ENCODE measurements at places on chromosomes 7 and 10.

DNA sequence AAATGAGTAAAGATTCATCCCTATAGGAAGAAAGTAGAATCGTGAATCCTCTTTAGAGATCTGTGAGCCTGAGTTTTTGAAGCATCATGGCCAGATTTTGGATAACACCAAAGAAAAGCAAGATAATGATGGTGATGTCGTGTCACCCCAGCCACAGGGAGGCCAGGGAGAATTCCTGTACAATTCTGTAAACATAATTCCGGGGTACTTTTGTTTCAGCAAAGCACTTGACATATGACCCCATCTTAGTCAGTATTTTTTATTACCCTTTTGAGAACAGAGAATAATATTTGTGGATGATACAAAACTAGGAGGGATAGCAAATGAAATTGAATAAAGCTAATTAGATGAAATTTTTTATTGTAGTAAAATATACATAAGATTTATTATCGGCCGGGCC lies 33.8 kb downstream of the NACAD start:
- no peak for DNase-seq

- no peak for DNase-seq
Observed at GRCh38 chr7:1446620-1447032, 12.6 kb downstream of the MICALL2 start.

- peak; percentile 23 for DNase-seq
Observed at GRCh38 chr7:16753932-16754855, 639 bp downstream of the TSPAN13 start.

DNA sequence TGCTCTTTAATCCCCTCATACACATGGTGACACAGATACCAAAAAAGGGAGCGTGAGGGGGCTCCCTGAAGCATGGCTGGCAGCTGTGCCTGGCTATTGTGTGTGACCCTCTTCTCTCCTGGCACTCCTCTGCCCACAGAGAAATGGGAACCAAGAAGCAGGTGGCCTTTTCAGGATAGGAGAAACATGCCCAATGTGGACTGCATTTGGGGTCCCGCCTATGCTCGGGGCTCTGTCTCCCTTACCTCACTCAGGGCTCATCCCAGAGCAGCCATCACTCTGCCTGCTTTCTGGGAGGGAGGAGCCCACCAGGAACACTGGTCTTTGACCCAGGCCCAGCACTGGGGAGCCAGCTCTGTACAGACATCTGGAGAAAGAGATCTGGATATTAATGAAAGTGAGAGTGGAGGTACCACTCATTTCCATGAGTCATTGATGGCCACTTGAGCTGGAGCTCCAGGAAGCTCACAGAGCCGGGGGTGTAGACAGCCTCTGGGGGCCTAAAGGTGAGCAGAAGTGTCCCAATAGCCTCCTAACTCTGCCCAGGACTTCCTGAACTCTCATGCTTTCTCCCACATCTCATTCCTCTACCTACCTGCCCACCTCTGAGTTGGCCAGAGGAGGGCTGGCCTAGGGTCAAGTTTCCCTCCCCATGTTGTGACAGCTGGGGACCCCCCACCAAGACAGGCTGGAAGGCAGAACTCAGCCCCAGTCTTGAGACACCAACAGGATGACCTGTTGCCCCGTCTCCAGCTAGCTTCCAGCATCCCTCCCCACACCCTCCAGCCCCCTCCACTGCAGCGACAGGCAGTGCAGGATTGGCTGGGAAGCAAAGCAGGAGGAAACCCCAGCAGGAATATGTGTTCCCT lies 42.6 kb downstream of the DRGX start:
- no peak for DNase-seq

GRCh38 chr7:83020161-83020560 lies 142.5 kb downstream of the PCLO start:
- no peak for DNase-seq

DNA sequence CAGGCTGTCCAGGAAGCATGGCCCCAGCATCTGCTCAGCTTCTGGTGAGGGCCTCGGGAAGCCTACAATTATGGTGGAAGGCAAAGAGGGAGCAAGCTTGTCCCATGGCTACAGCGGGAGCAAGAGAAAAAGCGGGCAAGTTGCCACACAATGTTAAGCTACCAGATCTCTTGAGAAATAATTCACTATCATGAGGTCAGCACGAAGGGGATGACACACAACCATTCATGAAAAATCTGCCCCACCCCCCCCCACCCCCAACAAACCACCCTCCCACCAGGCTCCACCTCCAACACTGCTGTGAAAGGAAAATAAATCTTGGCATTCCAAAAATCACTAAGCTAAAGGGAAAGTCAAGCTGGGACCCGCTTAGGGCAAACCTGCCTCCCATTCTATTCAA lies 545.8 kb upstream of the NRP1 start:
- no peak for DNase-seq

- peak; percentile 37 for DNase-seq
Observed at GRCh38 chr10:28569506-28570159, 36.7 kb downstream of the WAC start.

DNA sequence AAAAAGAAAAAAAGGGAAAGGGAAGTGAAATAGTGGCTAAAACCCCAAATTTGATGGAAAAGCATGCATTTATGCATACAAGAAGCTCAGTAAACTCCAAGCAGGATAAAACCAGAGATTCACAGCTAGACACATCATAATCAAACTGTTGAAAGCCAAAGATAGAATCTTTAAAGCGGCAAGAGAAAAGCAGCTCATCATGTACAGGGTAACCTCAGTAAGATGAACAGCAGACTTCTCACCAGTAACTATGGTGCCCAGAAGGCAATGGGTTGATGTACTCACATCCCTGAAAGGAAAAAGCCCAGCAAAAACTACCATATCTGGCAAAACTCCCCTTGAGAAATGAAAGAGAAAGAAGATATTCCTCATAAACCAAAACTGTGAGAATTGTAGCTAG lies 60.4 kb downstream of the TPST1 start:
- DNase-seq: peak; percentile 34

DNA sequence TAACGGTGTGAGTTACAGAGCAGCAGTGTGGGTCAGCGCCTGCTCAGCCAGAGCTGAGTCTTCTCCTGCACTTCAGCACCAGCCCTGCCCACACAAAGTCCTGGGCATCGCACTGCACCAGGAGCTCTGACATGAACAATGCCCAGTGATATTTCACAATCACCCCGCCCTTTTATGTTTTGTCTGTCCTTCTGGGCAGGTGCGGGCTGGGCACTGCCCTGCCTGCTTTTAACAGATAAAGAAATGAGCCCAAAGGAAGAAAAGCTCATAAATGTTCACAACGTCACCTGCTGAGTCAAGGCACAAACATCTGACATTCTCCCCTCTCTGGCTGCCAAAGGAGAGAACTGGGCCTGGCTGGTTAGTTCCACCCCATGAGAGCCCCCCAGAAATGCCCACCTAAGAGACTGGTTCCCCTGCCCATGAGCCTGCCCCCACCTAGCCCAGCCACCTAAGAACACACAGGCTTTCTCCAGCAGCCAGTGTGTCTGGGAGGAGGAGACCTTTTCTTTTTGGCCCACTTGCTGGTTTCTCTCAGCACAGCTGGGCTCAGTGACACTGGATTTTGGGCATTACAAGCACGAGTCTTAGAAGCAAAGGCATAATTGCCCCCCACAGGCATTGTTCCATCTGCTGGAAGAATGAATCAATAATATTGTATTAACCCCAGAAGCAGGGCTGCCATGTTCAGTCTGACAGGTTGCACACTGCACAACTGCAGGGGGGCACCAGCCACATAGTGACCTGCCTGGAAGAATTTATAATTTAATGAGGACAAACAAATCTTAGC lies 22.3 kb downstream of the CALML3 start:
- DNase-seq: no peak

DNA sequence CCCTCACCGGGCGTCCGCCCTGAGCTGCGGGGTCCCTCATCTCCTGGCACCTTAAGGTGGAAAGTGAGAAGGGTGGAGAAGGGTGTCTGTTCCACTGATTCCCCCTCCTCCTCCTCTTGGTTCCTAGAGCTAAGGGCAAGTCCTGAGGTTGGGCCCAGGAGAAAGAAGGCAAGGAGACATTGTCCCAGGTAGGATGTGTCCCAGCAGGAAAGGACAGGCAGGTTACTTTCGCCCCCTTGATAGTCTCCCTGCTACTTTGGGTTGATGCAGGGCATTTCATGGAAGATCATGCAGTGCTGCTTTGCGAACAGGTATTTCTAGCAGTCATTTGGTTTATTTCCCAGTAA lies 582 bp downstream of the STEAP2 start:
- no peak for DNase-seq

DNA sequence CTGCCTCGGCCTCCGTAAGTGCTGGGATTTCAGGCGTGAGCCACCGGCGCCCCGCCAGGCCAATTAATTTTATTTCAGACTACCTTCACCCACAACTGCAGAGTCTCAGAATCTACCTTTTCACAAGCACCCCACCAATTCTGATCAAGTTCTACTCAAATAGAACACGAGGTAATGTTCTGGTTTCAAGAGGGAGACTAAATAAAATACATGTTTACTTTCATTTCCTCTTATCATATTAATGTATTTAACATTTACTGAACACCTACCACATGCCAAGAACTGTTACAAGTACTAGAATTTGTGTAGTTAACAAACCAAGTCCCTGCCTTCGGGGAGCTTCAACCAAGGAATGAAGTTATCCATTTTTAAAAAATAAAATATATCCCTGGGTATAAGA lies 25.5 kb upstream of the RGS10 start:
- DNase-seq: no peak

- DNase-seq: no peak
Observed at GRCh38 chr10:4371691-4372295, 454.2 kb upstream of the AKR1E2 start.

DNA sequence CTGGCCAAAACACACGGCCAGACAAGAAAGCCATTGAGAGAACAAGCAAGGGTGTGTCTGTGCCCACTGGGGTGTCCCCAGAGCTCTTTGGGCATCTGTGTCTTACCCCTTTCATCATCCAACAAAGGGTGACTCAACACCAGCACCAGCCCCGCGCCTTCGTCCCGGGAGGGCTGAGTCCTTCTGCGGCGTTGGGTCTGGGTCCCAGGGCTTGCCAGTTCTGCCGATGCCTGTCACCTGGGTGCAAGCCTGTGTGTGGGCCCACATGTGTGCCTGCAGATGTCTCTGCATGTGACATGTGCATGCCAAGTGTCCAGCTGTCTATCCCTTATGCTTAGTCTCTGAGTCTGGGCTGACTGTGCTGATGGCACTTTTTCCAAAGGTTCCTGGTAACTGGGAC lies 24.4 kb upstream of the ELN start:
- DNase-seq: no peak

GRCh38 chr7:26151096-26151495 lies 902 bp upstream of the NFE2L3 start:
- no peak for DNase-seq

DNA sequence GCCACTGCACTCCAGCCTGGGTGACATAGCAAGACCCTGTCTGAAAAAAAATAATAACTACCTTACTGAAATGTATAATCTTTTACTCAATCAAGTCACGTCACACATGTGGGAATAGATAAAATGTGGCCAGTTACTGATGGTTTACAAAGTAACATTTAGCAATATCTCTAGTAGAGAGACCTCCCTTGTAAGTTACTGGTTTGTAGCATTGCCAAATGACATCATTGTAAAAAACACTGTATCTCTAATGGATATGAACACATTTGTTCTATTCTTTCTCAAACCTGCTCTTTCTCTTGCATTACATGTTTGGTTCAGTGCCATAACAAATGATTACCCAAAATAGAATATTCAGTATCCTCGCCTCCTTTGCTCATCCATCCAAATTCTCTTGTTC lies 18.8 kb downstream of the TET1 start:
- DNase-seq: no peak

- DNase-seq: no peak
Observed at GRCh38 chr7:5578495-5578894, 154.9 kb upstream of the TNRC18 start.

DNA sequence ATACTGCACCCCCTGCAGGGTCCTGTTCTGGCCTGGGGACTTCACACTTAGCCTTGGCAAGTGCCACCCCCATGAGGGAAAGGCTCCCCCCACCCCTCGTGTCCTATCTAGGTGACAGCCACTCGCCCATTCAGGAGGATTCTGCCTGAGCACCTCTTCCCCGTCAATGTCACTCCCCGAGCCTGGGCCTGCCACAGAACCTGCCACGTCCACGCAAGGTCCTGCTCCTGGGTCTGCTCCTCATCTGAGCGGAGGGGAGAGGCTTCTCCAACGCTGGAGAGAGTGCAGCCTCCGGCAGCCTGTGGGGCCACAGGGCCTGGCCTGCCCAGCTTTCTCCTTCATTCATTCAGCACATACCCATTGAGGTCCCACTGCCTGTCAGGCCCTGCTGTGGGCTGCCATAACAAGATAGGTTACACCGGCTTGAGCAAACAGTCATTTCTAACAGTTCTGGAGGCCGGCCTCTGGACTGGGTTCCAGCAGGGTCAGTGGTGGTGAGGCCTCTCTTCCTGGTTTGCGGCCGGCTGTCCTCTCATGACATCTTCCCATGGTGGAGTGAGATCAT lies 92.0 kb upstream of the RET start:
- DNase-seq: no peak

- DNase-seq: no peak
Observed at GRCh38 chr10:107542016-107542415, 377.5 kb upstream of the SORCS1 start.

DNA sequence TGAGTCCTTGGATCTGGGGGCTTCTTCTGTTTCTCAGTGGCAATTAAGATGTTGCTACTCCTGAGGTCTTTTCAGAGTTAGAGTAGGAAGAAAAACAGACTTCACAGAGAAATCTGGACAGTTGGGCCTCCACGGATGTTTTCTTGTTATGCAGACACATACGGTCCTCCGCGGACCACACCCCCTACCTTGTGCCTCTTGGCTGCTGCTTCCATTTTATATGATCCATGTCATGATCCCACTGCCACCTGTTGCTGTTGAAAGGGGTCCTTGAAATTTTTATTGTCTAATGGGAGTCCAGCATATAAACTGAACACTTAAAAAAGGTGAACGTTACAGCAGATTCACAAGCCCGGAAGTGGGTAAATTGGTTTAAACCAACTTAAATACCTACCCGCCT lies 8.3 kb downstream of the CELF2 start:
- DNase-seq: no peak

GRCh38 chr7:51276967-51277366 lies 39.6 kb downstream of the COBL start:
- DNase-seq: no peak

DNA sequence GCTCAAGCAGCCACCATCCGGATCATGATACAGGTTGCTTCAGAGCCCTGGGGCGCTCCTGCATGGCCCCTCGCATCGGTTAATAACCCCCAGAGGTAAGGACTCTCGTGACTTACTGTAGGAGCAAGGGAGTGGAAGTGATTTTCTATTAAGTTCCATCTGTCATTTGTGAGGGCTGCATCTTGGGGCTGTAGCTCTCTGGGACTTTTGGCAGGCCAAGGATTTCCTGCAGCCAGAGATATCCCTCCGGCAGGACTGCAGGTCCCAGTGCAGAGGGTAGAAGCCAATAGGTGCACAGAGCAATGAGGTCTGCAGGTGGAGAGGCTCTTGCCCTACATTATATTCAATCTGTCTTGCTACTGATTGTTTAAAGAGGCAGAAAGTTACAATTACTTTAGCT lies 356.8 kb upstream of the ADARB2 start:
- DNase-seq: no peak

GRCh38 chr7:7668706-7669105 lies 28.2 kb downstream of the UMAD1 start:
- no peak for DNase-seq

- no peak for DNase-seq
Observed at GRCh38 chr7:95989301-95989700, 216.9 kb downstream of the DYNC1I1 start.

GRCh38 chr7:93757426-93757825 lies 133.1 kb downstream of the TFPI2 start:
- no peak for DNase-seq

- peak; percentile 40 for DNase-seq
Observed at GRCh38 chr7:71485586-71485985, 353.6 kb downstream of the GALNT17 start.

GRCh38 chr7:27220440-27220955 lies 20.6 kb upstream of the HOXA13 start:
- no peak for DNase-seq
